ENCODE measurements at places on chromosomes 4 and X. TPM values are rescaled to one million over a fixed set of nuclear protein-coding genes. Genes with fewer than 3 reads are reported as not detected.

Gene CTBP1
- total RNA-seq, result 195 TPM

Gene MAGEC3
- total RNA-seq, result not detected

Gene CPLX1
- total RNA-seq, result 0.74 TPM

Gene ELOVL6
- 15.0 TPM for total RNA-seq

Gene TCEAL4
- 6.1 TPM for total RNA-seq

Gene ARSD
- total RNA-seq, result 2.1 TPM

Gene CCKAR
- not detected for total RNA-seq

Gene PARM1
- total RNA-seq, result not detected

GRCh38 chr4:111399623-111400022 lies 745.6 kb upstream of the FAM241A start:
- no peak overlapping the region for H3K4me3 ChIP-seq
- no peaks in the 10 kb centered on the region for H3K27me3 ChIP-seq
- H3K27ac ChIP-seq, result no peak overlapping the region
- DNase-seq, result no peak

GRCh38 chrX:120727911-120728310 lies 98.1 kb upstream of the C1GALT1C1 start:
- peaks cover 7% of the 10 kb centered on the region for H3K4me1 ChIP-seq
- H3K27me3 ChIP-seq, result no peaks in the 10 kb centered on the region
- no peaks in the 10 kb centered on the region for H3K36me3 ChIP-seq
- DNase-seq, result no peak
- H3K4me3 ChIP-seq, result no peak overlapping the region
- H3K27ac ChIP-seq, result no peak overlapping the region

DNA sequence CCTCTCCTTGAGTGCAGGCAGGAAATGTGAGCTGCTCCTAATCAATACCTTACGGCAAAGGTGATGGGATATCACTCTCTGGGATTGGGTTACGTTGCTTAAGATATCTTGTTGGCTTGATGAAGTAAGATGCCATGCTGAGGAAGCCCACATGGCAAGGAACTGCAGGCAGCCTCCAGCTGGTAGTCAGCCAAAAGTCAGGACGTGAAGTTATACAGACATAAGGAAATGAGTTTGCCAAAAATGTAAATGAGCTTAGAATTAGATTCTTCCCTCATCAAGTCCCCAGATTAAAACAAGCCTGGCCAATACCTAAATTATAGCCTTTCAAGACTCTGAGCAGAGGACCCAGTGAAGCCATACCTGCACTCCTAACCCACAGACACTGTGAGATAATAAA lies 155.0 kb downstream of the QDPR start:
- H3K4me1 ChIP-seq, result no peaks in the 10 kb centered on the region
- no peaks in the 10 kb centered on the region for H3K36me3 ChIP-seq
- H3K4me3 ChIP-seq, result no peak overlapping the region
- no peak for DNase-seq

- H3K4me1 ChIP-seq, result peaks cover 6% of the 10 kb centered on the region
- no peaks in the 10 kb centered on the region for H3K36me3 ChIP-seq
- H3K27me3 ChIP-seq, result no peaks in the 10 kb centered on the region
- H3K27ac ChIP-seq, result no peak overlapping the region
- no peak for DNase-seq
Observed at GRCh38 chr4:48112017-48112667, 21.9 kb downstream of the TXK start.

GRCh38 chrX:14694611-14695010 lies 165.3 kb downstream of the GLRA2 start:
- H3K27ac ChIP-seq, result no peak overlapping the region
- no peak overlapping the region for H3K4me3 ChIP-seq
- no peaks in the 10 kb centered on the region for H3K36me3 ChIP-seq
- no peaks in the 10 kb centered on the region for H3K27me3 ChIP-seq
- DNase-seq, result no peak

GRCh38 chr4:33696041-33696440 lies 2548.3 kb downstream of the ARAP2 start:
- DNase-seq, result no peak
- no peak overlapping the region for H3K4me3 ChIP-seq
- no peaks in the 10 kb centered on the region for H3K27me3 ChIP-seq
- H3K4me1 ChIP-seq, result no peaks in the 10 kb centered on the region

GRCh38 chr4:117084866-117085701 lies at the start of gene TRAM1L1:
TSS of gene TRAM1L1 (minus strand) at chr4:117085576. CDS start at chr4:117085393, 183 bp downstream.
- H3K36me3 ChIP-seq, result no peaks in the 10 kb centered on the region
- H3K4me3 ChIP-seq, result peak within 1 kb of the TSS; percentile 56

DNA sequence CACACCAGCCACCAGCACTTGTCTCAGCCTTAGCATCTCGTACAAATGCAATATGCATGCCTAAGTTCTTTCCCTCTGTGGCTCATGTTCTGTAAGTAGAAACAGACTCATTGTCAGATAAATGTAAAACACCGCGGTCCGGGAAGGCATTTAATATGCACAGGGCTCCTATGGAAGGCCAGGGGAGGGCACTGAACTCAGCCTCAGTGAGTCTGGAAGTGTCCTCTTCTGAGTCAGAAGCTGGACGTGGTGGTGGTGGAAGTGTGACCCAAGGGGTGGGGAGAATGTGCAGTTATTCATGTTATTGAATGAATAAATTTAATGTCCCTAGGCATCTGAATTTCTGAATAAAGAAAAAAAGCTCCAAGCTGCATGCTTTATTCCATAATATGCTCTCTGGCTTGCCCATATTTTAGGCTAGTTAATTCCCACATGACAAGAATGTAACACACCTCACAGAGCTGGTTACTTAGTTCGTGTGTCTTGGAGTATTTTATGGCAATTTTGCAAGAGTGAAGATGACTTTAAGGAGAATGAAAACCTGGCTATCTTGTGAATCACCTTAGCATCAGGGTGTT lies 193.1 kb upstream of the GATB start:
- H3K27me3 ChIP-seq, result no peaks in the 10 kb centered on the region
- no peaks in the 10 kb centered on the region for H3K4me1 ChIP-seq
- H3K27ac ChIP-seq, result no peak overlapping the region
- DNase-seq, result no peak
- no peaks in the 10 kb centered on the region for H3K36me3 ChIP-seq

DNA sequence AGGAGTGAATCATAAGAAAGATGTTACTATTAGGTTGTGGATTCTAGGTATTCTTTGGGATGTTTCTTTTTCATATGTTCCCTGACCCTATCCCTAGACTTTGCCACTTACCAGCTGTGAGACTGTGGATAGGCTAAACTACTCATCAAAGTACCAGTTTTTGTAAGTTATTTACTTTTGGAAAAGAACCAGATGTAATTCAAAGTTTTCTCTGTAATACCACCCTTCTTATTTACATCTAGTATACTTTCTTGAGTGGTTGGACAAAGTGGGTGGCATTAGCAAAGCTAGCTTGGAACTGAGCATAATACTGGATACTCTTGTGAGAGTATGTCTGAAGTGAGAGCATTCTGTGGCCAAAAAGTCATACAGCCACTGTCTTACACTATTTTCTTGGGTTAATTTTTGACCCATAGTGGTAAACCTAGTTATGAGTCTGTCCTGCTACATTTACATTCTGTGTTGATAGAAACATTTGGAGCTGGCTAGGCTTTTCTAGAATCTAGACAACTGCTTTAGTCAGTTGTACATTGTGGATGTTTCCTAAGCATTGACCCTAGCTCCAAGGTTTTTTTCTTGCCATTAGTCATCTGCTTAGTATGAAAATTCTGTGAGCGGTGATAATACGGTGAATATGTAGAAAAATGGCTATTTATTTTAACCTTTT lies 41.7 kb downstream of the KDM6A start:
- no peak overlapping the region for H3K27ac ChIP-seq
- no peak for DNase-seq
- H3K36me3 ChIP-seq, result peaks cover 7% of the 10 kb centered on the region
- H3K4me3 ChIP-seq, result no peak overlapping the region

DNA sequence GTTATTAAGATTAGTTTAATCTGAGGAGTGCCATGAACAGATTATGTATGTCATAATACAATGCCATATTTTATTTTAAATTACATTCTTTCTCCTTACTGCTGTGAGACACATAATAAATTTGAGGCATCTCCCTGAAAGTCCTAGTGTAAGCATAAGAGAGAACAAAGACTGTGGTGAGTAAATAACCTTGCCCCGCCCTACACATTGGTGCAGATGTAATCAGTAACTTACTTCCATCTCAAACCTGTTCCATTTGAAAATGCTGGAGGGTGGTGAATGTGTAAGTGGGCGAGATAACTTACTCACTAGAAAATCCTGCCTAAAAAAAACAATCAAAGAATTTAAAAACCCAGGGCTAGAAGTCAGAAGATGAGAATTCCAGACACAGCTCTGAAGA lies 338.1 kb upstream of the SLIT2 start:
- no peaks in the 10 kb centered on the region for H3K27me3 ChIP-seq
- no peak overlapping the region for H3K27ac ChIP-seq
- H3K4me1 ChIP-seq, result no peaks in the 10 kb centered on the region
- DNase-seq, result no peak
- H3K36me3 ChIP-seq, result no peaks in the 10 kb centered on the region
- H3K4me3 ChIP-seq, result no peak overlapping the region

GRCh38 chr4:124806403-124806802 lies 93.9 kb upstream of the ANKRD50 start:
- DNase-seq, result no peak
- no peak overlapping the region for H3K4me3 ChIP-seq
- no peaks in the 10 kb centered on the region for H3K27me3 ChIP-seq
- H3K4me1 ChIP-seq, result peaks cover 2% of the 10 kb centered on the region
- no peaks in the 10 kb centered on the region for H3K36me3 ChIP-seq
